Heart left ventricle (tissue), 16 donors: ENCODE measurements at places on chromosomes 3 and 15. TPM values are rescaled to one million over a fixed set of nuclear protein-coding genes. Genes with fewer than 3 reads are reported as not detected.

- no peak for DNase-seq
These were observed 230.3 kb downstream of the SCAPER start for GRCh38 chr15:76674883-76675282.

SCAMP5 gene
- 7.4 TPM for polyA plus RNA-seq

DNA sequence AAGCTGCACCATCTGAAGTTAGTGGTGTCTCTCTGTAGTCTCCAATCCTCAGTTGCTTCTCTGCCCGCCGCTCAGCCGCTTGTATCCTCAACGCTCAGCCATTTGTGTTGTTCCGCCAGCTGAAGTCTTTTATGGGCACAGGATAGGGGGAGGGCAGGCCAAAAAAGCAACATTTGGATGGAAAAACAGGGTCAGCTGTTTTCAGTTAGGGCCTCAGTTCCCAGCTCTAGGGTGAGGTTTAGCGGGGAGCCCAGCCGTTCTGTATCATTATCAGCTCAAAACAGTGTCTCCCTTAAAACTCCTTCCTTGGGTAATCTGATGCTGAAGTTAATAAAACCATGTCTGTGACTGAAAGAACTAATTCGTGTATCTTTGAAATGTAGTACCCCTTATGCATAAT is 329.5 kb upstream of the AZI2 start:
- no peak for DNase-seq

NTRK3 gene
- polyA plus RNA-seq, result 2.4 TPM

DNA sequence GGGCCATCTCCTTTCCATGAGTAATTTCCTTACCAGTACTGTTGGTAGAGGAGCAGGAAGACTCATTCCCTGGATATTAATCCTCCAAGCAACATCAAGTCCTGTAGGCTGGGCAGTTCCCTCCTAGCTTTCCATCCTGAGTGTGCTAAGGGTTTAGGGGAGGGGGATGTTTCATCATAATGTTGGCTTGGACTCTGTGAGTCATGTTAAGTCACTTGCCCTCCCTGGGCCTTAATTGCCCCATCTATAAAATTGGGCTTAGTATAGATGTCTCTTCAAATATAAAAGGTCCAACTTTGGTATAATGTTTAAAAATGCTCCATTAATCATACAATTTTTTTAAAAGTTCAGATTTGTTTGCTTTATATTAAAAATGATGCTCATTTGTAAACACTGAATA is 52.7 kb downstream of the TLE3 start:
- DNase-seq, result no peak

GRCh38 chr3:172536993-172537419 is 13.8 kb upstream of the TNFSF10 start:
- DNase-seq, result no peak

ARPP21 gene
- 0.01 TPM for polyA plus RNA-seq

DNA sequence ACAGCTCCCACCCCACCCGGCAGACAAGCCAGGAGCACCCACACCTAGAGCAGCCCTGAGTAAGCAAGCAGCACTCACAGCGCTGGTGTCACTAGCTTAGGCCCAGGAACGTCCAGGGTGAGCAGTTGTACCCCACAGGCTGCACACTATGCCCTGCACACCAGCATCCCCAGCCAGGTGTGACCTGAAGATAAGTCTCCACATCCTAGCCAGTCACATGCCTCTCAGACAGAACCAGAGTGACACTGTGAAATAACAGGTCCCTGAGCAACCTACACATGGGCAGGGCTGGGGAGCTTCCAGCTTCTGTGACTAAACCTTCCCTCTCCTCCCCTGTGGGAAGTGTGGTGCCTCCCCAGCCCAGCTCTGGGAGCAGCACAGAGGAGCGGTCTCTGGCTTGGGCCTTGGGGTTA is 253.6 kb downstream of the UACA start:
- DNase-seq, result no peak

DNA sequence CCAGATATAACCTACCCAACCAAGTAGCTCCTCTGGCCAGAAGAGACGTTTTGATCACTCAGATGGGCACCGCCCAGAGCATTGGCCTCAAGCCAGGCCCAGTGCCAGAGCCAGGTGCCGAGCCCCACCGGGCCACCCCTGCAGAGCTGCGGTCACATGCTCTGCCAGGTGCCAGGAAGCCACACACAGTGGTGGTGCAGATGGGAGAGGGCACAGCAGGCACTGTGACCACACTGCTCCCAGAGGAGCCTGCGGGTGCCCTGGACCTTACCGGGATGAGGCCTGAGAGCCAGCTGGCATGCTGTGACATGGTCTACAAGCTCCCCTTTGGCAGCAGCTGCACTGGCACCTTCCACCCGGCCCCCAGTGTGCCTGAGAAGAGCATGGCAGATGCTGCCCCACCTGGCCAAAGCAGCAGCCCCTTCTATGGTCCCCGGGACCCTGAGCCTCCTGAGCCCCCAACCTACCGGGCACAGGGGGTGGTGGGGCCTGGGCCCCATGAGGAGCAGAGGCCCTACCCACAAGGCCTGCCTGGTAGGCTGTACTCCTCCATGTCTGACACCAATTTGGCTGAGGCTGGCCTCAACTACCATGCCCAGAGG is 19.1 kb upstream of the APEH start:
- DNase-seq, result no peak

DNA sequence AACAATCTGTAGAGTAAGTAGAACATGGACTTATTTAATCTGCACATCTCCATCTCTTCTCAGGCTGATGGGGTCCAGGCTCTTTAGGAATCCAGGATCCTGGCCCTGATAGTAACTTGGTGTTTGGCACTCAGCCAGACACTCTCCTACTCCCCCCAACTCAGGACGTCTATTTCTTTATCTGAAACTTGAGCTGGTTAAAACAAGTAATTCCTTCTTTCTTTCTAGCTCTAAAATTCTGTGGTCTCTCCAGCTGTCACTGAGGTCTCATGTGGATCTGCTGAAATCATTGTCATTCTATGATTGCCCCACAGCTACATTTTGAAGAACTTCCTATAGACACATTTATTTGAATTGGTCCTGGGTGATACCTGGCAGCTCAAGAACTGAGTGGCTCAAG is 59.0 kb downstream of the TP63 start:
- no peak for DNase-seq

DNA sequence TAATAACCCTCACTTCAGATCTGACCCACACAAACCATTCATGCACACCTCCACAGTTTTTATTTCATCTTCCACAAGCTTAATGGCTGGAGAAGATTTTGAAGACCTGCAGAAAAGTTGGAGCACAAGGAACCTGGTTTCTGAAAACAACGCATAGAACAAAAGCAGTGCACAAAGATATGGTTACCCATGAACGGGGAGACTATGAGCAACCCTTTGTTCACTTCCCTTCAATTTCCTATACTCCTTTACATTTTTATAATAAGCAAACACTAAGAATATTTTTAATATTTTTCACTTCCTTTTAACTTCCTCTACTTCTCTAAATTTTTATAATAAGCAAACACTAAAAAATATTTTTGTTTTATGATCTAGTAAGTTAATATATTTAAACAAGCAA is 103.5 kb upstream of the UBE2E2 start:
- no peak for DNase-seq

DNA sequence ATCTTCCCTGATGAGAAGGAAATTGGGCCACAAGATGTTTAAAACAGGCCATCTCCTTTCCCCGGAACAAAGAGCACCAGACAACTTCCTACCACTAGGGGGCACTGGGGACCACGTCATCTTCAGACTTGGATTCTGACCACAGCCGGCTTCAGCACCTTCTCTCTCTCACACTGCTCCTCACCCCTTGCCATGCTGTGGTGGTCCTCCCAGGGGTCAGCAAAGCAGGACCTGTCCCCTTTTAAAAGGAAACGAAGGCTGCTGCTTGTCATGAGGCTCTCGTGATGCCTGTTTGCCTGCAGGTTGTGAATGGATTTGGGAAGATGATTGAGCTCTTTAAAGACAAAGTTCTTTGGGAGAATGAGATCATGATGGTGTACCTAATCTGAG is 16.2 kb downstream of the RFT1 start:
- peak; percentile 83 for DNase-seq

GRCh38 chr3:41426485-41426884 is 227.2 kb downstream of the CTNNB1 start:
- no peak for DNase-seq

DNA sequence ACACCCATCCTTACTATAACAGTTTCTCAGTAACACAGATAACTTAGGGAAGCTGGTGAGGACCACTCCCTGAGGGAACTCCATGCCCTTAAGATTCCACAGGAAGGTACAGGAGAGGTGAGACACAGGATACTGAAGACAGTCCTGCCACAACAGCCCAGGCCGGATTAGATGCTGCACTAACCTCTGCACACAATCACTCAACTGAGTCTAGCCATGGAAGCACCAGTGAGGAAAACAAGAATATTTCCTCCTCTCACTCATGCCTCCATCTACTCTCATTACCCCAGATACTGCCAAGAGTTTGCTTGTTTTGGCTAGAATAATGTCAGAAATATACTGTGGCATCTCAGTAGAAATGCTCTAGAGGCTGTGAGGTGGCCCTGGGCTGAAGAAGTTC is 3.7 kb downstream of the ANO10 start:
- no peak for DNase-seq

HRG gene
- polyA plus RNA-seq, result not detected

ROBO2 gene
- not detected for polyA plus RNA-seq

DNA sequence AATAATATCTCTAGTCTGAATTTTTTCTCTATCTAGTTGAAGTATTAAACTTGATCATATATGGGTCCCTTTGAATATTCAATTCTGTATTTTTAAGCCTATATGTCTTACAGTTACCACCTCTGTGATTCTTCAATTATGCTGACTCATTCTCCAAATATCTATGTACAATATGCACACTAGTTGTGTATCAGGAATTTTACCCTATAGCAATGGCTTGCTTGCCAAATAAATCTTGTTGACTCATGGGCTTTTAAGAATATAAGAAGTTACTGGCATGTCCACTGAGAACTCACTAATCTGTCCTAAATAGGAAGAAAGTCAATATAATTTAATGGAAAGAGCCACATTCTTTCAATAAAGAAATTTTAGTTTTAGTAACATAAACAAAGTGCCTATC is 656.3 kb downstream of the RBMS3 start:
- DNase-seq, result no peak

- DNase-seq, result no peak
These were observed 52.4 kb downstream of the ANP32A start for GRCh38 chr15:68768321-68768720.

GRCh38 chr3:196292286-196292923 is 4.9 kb upstream of the PCYT1A start:
- no peak for DNase-seq

GRCh38 chr3:53069422-53070068 is 23.7 kb upstream of the SFMBT1 start:
- no peak for DNase-seq

DNA sequence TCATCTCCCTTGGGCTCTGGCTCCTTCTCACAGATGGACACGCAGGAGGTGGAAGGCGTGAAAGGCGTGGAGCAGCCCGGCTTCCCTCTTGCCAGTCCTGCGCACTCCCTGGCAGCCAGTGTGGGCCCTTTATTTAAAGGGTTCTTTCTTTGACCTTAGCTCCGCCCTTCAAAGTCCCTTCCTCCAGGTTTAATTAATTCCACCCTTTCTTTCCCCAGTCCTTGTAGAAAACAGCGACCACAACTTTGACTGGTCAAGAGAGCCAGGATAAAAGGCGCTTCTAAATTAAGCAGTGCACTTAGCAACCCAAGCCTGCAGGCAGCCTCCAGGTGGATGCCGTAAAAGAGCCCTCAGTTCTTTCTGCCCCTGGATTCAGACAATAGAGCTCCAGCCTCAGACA is at the start of gene HDC:
Gene HDC (minus strand): TSS at position 107 of the 400 bp plus-strand sequence. CDS start 103 bp downstream, at position 4.
- DNase-seq, result no peak

ZNF860 gene
- polyA plus RNA-seq, result 0.14 TPM

- DNase-seq, result peak; percentile 72
These were observed 163.2 kb downstream of the PDZRN3 start for GRCh38 chr3:73461547-73461946.

CFAP92 gene
- polyA plus RNA-seq, result 0.17 TPM

- no peak for DNase-seq
These were observed 11.5 kb downstream of the CHSY1 start for GRCh38 chr15:101240358-101240757.

- DNase-seq, result no peak
These were observed 1145.3 kb downstream of the OTOL1 start for GRCh38 chr3:162641907-162642306.

DNA sequence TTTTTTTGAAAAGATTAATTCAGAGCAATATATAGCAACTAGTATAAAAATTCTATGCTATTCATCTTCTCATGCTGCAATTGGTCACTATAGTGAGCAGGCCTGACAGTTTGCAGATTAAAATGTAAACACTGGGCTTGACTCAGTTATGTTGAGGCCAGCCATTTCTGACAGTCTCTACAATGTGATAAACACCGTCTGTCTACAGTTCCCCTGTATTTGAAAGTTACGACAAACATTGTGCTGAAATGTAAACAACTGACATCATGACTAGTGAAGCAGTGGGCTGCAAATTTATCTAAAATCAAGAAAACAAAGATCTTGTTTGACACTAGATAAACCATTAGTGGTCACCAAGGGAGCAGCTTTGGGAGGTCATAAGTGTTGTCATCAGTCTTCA is 197.4 kb downstream of the ISL2 start:
- no peak for DNase-seq

DNA sequence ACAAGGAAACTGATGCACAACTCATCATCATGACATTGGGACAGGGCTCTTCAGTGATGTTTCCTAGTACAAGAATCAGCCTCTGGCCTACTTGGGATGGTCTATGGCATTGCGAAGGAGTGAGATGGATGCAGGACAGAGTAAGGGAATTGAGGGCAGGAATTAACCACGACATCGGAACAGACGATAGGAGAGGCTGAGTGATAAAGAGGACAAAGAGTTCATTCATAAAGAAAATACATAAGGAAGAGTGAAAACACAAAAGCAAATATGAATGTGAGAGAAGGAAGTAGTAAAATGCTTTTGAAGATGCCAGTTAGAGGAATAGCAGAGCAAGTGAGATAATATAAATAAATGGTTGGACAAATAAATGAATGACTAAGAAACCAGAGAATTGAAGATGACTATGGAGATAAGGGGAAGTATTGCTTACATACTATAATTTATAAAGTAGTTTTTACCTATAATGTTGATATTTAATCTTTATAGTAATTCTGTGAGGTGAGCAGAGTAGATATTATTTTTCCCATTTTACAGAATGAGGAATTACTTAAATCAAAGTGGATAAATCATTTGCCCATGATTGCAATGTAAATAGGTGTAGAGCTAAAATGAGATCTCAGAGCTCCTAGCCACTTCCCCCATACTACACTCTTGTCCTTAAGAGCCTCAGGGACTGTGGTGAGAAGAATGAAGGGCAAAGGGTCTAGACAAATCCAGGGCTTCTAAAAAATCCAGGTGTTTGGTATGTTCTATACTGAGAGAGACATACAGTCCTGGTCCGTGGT is 203.3 kb downstream of the DTWD1 start:
- DNase-seq, result no peak

GRCh38 chr3:69540706-69541581 is 155.1 kb upstream of the FRMD4B start:
- DNase-seq, result no peak

GPR156 gene
- polyA plus RNA-seq, result 0.08 TPM

GRCh38 chr3:53303957-53304356 is 43.4 kb downstream of the DCP1A start:
- DNase-seq, result no peak

DNA sequence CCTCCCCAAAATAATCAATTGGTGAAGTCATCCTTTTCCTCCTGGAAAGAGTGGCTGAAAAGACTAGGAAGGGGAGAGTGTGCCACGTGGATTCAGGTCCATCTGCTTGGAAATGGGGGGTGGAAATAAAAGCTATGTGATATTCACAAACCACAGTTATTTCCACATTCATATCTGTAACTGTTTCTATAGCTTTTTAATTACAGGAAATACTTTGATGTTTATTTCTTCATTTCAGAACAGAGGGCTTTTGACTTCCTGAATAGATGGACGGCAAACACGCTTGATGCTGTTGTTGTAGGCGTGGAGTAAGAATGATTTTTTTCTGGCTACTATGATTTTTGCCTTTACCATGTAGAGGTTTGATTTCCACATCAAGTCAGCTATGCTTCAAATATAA is 10.1 kb downstream of the AADACL2 start:
- DNase-seq, result no peak
